Stimulated activated CD4-positive, alpha-beta T cell treated with anti-CD3 and anti-CD28 coated beads, TNF-alpha, amount 100 ng/mL, for 4 hours (primary cell): ENCODE measurements at places on chromosomes 3 and 15.

GRCh38 chr15:73996939-73997338, 2.4 kb downstream of the PML start:
- no peak for DNase-seq

DNA sequence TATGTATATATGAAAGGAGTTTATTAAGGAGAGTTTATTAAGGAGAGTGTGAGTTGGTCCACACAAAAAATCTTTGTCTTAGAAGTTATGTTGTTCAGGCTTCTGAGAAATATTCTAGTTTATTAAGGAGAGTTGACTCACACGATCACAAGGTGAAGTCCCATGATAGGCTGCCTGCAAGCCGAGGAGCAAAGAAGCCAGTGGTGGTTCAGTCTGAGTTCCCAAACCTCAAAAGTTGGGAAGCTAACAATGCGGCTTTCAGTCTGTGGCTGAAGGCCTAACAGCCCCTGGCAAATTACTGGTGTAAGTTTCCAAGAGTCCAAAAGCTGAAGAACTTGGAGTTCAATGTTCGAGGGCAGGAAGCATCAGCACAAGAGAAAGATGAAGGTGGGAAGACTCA, 42.4 kb upstream of the DAZL start:
- DNase-seq = no peak

- no peak for DNase-seq
These were observed 45.7 kb downstream of the CTDSPL start for GRCh38 chr3:37907371-37907770.

DNA sequence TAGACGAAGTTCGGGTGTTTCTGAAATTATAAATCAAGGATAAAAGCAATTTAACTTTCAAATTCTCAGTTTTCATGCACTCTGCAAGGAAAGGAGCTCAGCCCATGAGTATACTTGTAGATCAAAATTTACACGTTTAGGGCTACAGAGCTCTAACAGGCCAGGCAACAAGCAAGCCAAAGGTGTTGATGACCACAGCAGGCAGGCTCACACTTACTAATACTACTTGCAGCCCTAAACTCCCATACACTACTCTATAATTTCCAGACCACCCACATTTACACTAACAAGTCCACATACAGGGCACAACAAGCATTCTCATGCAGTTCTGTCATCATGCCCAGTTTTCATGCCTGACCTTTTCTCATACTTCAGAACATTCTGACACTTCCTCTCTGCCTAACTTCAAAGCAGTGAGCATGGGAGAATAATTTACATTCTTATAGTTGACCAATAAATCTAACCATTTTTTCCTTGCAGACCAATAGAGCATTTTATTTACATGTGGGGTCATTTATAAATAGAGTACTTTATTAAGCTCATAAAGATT, 124.7 kb upstream of the FRMD4B start:
- DNase-seq = no peak

DNA sequence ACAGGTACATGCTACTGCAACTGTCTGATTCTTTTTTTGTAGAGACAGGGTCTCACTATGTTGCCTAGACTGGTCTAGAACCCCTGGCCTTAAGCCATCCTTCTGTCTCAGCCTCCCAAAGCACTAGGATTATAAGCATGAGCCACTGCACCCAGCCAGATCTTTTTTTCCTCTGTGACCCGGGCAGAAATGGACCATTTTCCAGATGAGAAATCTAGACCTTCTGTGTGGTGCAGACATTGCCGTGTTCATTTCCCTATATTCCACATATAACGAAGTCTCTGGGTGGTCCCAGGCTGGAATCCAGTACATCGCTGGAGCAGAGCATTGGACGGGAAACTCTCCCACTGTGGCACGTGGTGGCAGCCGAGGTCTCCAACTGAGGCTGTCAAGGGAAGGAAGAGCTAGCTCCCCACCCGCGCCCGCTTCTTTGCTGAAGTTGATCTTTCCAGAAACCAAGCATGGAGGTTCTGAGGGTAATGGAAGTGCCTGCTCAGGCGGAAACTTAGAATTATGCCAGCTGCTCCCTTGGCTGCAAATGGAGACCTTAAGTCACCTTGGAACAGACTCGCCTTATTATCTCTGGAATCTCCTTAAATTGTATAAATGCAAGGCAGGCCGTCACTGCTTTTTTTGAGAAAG, 23.1 kb upstream of the TXNRD3 start:
- DNase-seq = no peak

- DNase-seq = no peak
These were observed 152.8 kb upstream of the GOLGA6L4 start for GRCh38 chr15:84082739-84083138.

GRCh38 chr3:43692971-43693370, 2.2 kb downstream of the ABHD5 start:
- no peak for DNase-seq

GRCh38 chr15:96328181-96328876, 2.2 kb upstream of the NR2F2 start:
- no peak for DNase-seq

GRCh38 chr3:186464424-186465093, 79.6 kb downstream of the CRYGS start:
- DNase-seq = no peak

GRCh38 chr3:143203142-143203541, 83.6 kb downstream of the CHST2 start:
- no peak for DNase-seq

DNA sequence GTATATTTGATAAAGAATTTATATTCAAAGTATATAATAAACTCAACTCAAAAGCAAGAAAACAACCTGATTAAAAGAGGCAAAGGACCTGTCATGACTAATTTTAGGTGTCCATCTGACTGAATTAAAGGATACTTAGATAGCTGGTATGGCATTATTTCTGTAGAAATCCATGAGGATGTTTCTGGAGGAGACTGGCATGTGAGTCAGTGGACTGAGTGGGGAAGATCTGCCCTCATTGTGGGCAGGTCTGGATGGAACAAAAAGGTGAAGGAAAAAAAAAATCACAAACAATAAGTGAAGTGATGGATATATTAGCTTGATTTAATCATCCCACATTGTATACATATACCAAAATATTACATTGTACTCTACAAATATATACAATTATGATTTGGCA, 16.6 kb downstream of the ANKRD28 start:
- DNase-seq = no peak

- DNase-seq = no peak
These were observed 7.5 kb downstream of the BMF start for GRCh38 chr15:40100947-40101905.

- no peak for DNase-seq
These were observed 12.3 kb downstream of the BOC start for GRCh38 chr3:113223475-113224281.

- DNase-seq = peak; percentile 13
These were observed 593.4 kb upstream of the TGFBR2 start for GRCh38 chr3:30012941-30013543.

DNA sequence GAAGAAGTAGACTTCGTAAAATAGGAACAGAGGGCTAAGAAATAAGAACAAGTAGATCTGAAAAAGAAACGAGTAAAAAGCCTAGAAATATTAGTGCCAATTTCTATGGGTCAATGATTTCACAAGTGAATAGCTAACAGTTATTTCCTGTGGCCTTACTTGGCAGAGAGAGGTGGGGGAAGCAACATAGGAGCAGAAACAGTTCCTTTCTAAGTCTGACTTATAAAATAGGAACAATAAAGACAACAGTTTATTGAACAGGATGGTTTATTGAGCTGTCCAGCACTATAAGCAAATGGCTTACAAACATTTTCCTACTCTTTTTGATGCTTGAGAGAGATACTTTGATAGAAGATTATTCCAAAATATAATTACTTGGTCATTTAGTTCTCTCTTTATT, 37.9 kb downstream of the AGTR1 start:
- no peak for DNase-seq

DNA sequence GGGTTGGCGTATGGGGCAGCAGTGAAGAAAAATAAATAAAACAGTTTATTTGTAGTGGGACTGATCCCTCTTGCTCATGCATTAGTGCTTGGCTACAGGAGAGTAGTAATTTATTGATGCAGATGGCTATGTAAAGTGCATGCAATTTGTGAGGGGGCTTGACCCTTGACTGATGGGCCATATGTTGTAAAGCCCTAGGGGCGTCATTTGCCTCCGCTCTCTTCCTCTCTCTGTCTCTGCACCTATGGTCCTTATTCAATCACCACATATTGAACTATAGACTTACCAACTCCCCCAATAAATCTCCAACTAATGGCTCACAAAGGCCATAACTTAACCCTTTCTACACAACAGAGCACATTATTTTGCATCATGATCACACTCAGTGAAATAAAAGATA, 227.7 kb downstream of the ROBO2 start:
- no peak for DNase-seq

DNA sequence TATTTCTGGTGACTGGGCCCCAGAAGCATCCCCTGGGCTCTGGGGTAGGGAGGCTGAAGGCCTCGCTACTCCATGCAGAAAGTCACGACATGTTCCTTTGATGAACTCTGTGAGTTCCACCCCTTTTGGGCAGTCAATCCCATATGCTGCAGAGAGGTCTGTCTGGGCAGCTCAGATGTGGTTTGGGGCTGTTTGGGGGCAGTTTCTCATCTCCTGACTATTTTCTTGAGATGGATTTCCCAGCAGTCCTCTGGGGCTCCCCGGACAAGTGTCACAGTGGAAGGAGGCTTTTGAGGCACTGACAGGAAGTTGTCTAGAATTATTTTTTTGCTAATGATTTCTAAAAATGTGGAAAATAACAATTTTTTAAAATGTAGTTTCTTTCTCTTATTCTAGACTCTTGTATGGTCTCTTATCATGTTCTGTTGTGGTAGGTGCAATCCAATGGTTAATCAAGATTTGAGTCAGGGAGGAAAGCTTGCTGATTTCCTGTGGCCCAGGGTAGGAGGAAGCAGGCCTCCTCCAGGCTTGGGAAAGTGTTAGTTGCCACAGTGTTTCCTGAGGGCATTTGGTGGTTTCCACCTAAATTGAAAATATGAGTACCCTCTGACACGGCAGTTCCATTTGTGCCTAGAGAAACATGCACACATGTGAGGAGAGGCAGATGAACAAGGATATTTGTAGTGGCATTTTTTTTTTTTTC, 19.9 kb upstream of the TATDN2 start:
- DNase-seq = no peak

DNA sequence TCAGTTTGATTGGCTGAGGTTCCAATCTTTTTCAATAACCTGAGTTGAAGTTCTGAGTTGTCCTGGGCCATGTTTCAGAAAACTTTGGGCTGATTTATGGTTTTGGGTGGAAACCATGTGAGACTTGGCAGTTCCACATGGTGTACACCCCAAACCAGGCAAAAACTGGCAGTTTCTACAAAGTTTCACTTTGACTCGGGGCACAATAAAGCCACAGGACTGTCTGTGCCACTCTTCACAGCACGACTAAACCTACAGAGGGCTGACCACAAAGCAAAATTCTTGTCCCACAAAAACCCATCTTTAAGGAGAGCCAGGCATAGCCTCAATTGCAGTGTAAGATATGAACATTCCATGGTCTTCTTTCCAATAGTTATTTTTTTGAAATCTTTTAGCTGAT, 155.0 kb downstream of the DUT start:
- no peak for DNase-seq

- DNase-seq = no peak
These were observed 654.4 kb upstream of the ADAMTS9 start for GRCh38 chr3:65342084-65342683.
